ENCODE measurements at places on chromosomes 3 and 15.

DNA sequence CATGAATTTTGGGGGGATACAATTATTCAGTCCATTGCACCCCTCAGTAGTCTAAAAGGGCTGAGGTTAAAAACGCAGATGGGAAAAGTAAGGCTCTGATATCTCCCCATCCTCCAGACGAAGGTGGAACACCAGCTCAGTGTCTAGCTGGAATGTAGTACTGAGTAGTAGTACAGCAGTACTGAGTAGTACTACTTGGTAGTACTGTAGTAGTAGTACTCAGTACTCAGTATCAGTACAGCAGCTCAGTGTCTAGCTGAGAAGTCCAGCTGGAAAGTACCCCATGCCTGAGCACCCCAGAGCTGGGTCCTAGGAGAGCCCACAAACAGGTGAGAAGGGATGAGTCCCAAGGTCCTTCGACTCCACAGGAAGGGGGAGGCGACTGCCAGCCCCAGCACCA is 148.7 kb downstream of the XXYLT1 start:
- H3K27me3 ChIP-seq: no peaks in the 10 kb centered on the region
- no peak overlapping the region for H3K4me3 ChIP-seq
- H3K36me3 ChIP-seq: no peaks in the 10 kb centered on the region

DNA sequence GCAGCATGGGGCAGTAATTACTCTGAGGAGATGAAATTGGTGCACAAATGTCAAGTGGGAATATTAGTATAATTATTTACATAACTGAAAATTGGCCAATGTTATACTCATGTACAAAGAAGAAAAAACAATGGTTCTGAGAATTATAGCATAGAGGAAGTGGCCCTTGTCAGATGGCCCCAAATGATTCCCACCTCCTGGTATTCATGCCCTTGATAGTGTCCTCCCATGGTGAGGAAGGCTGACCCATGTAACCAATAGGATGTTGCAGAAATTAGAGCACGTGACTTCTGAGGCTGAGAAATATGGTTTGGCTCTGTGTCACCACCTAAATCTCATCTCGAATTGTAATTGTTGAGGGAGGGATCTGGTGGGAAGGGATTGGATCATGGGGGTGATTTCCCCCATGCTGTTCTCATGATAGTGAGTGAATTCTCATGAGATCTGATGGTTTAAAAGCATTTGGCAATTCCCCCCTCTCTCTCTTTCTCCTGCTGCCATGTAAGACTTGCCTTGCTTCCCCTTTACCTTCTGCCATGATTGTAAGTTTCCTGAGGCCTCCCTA is 368.5 kb downstream of the SHQ1 start:
- no peak for DNase-seq
- H3K27ac ChIP-seq: no peak overlapping the region
- H3K36me3 ChIP-seq: no peaks in the 10 kb centered on the region
- no peaks in the 10 kb centered on the region for H3K27me3 ChIP-seq
- peaks cover 5% of the 10 kb centered on the region for H3K4me1 ChIP-seq

DNA sequence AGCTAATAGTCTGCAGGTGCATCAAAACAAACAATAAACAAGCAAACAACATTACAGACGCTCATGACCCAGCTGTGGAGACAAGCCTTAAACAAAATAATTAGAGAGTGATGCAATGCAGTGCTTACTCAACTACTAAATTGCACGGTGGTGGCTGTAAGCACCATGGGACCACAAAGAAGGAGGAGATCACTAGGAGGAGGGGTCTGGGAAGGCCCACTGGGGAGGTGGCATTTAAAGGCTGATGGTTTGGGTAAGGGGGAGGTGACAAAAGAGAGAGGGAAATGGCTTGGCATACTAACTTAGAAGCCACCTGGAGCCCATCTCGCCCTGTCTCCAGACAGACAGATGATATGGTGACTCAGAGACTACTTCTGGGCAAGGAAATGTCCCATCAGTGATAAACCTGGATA is 516.7 kb downstream of the FOXP1 start:
- H3K27ac ChIP-seq: peak overlapping the region; percentile 96
- DNase-seq: no peak
- H3K4me3 ChIP-seq: no peak overlapping the region
- no peaks in the 10 kb centered on the region for H3K27me3 ChIP-seq
- no peaks in the 10 kb centered on the region for H3K36me3 ChIP-seq

GRCh38 chr15:91311986-91312385 is 211.9 kb downstream of the SV2B start:
- H3K36me3 ChIP-seq: no peaks in the 10 kb centered on the region
- H3K27me3 ChIP-seq: peaks cover 5% of the 10 kb centered on the region
- DNase-seq: no peak
- H3K4me1 ChIP-seq: no peaks in the 10 kb centered on the region
- H3K27ac ChIP-seq: no peak overlapping the region

DNA sequence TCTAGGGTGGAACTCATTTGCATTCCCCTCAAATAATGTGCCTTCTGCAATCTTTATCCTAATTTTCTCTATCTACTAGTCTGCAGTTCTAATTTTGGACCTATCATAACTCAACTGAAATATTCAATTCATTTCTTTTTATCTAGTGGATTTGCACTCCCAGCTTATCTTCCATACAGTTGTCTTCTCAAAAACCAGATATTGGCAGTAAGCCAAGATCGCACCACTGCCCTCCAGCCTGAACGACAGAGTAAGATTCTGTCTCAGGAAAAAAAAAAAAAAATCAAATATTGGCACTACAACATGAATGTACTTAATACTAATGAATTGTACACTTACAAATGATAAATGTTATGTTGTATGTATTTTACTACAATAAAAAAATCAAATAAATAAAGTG is 18.0 kb upstream of the CHMP2B start:
- H3K27ac ChIP-seq: no peak overlapping the region
- no peaks in the 10 kb centered on the region for H3K4me1 ChIP-seq
- H3K27me3 ChIP-seq: peaks cover 5% of the 10 kb centered on the region
- no peaks in the 10 kb centered on the region for H3K36me3 ChIP-seq
- H3K4me3 ChIP-seq: no peak overlapping the region

GRCh38 chr3:11204697-11205348 is 50.5 kb downstream of the HRH1 start:
- no peak for DNase-seq
- H3K4me3 ChIP-seq: no peak overlapping the region
- H3K36me3 ChIP-seq: no peaks in the 10 kb centered on the region
- peaks cover 3% of the 10 kb centered on the region for H3K27me3 ChIP-seq
- H3K27ac ChIP-seq: no peak overlapping the region

DNA sequence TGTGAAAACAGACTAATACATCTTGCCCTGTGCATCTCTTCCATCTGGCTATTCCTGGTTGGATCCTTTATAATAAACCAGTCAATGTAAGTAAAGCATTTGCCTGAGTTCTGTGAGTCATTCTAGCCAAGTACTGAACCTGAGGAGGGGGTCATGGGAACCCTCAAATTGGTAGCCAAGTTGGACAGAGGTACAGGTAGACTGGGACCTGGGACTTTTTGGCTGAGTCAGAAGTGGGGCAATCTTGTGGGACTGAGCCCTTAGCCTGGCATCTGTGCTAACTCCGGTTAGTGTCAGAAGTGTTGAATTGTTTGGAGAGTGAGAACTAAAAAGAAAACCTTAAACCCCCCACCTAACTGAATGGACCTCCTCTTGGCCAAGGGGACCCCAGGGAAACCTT is 21.0 kb upstream of the LIMD1 start:
- H3K4me1 ChIP-seq: peaks cover 14% of the 10 kb centered on the region
- no peaks in the 10 kb centered on the region for H3K36me3 ChIP-seq
- no peak overlapping the region for H3K4me3 ChIP-seq
- no peak overlapping the region for H3K27ac ChIP-seq

DNA sequence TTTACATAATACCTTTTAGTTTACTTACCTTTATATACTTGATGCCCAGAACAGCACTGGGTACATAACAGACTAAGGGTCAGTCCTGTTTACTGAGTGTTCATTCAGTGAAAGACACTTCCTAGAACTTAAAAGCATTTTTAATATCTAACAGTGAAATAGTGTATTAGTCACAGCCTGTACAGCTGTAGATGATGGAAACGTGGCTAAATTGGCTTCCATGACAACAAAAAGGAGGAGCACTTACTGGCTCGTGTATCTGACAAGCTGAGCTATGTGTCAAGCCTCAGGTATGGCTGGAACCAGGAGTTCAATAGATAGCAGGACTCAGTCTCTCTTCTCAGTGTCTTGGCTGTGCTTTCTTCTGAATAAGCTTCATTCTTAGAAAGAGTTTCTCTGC is 40.2 kb downstream of the CMTM8 start:
- no peaks in the 10 kb centered on the region for H3K27me3 ChIP-seq
- H3K36me3 ChIP-seq: no peaks in the 10 kb centered on the region
- no peak for DNase-seq
- H3K4me1 ChIP-seq: no peaks in the 10 kb centered on the region
- H3K4me3 ChIP-seq: no peak overlapping the region

DNA sequence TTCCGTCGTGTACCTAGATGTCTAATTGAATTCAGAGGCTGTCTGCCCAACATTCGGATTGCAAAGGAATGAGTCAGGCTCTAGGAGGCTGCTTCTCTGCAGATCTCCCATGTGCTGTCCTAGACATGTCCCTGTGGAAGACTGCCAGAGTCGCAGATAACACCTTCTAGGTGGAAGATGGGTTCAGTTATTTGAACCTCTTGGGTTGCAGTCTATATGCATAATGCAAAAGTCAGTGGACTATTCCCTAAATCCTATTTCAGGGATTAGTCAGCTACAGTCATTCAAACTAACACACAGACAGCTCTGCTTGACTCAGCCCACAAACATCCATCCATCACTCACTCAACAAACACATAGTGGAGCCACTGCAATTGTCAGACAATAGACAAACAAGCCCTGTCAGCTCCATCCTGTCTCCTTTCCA is 300.0 kb upstream of the CTNNB1 start:
- no peak overlapping the region for H3K4me3 ChIP-seq
- no peaks in the 10 kb centered on the region for H3K4me1 ChIP-seq
- no peak for DNase-seq
- no peaks in the 10 kb centered on the region for H3K36me3 ChIP-seq

- no peak overlapping the region for H3K4me3 ChIP-seq
- peaks cover 7% of the 10 kb centered on the region for H3K36me3 ChIP-seq
- H3K27ac ChIP-seq: peak overlapping the region; percentile 75
- H3K4me1 ChIP-seq: peaks cover 41% of the 10 kb centered on the region
- DNase-seq: no peak
- H3K27me3 ChIP-seq: no peaks in the 10 kb centered on the region
Measured at GRCh38 chr15:41930221-41930866, 36.5 kb upstream of the SPTBN5 start.

All from heart right ventricle (tissue), 16 donors.